ENCODE measurements at places on chromosomes 1 and 21.

- DNase-seq = no peak
These were observed 61.8 kb downstream of the IER5 start for GRCh38 chr1:181150273-181150672.

GRCh38 chr1:27575840-27576331, 28.1 kb downstream of the AHDC1 start:
- peak; percentile 69 for DNase-seq

GRCh38 chr1:119975006-119975405, 78.7 kb upstream of the ADAM30 start:
- no peak for DNase-seq

DNA sequence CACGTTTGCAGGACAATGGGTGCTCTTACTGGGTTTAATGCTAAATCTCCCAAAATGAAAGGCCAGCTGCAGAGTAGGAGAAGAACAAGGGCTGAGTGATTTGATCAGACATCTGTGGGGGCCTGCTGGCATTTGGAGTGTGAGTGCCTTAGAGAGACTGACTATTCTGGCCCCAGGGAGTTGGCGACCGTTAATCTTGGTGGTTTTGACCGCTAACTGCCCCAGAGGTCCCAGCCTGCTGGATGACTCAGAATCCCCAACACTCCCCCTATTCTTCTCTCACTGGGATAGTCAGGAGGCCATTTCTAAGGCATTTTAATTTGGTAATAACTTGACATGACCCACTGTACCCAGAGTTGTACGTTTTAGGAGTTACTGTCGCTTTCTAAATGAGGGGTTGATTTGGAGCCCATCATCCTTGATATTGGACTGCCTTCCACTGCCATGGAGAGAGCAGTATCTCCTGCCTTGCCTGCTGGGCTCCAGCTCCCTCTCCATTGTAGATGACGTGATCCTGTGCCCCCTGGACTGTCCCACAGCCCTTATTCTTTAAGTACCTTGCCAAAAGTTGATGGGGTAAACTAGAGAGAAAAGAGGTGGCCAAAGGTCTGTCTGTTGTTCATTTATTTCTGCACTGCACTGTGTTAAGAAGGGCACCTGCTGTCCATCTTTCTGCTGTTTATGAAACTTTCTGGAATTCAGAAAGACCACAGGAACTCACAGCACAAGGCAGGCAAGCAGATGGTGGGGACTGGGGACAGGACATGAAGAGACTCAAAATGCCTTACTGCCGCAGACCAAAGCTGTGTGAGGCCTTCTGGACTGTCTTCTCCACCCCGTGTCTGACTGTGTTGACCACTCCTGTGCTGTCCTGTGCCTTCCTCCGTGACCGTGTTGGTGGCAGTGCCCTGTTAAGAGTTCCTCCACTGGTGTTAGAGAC, 98.2 kb upstream of the ARTN start:
- no peak for DNase-seq

- peak; percentile 93 for DNase-seq
These were observed 16.7 kb downstream of the PKP1 start for GRCh38 chr1:201299968-201300367.

DNA sequence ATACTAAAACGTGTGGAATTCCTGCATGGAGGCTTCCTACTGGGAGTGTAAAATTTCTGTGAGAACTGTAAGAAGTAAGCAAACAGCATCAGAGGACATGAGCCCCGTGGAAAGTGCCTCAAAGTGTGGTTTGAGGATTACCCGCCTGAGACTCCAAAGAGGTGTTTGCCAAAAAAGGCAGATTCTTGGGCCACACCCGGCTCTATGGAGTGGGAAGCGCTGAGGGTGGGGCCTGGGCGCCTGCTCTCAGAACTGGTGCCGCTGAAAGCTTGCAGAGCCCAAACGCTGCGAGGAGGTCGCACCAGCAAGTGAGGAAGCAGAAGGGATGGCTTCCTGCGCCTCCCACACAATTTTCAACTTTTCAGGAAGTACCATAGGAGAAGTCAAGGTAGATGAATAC, 43.0 kb upstream of the PSEN2 start:
- no peak for DNase-seq

DNA sequence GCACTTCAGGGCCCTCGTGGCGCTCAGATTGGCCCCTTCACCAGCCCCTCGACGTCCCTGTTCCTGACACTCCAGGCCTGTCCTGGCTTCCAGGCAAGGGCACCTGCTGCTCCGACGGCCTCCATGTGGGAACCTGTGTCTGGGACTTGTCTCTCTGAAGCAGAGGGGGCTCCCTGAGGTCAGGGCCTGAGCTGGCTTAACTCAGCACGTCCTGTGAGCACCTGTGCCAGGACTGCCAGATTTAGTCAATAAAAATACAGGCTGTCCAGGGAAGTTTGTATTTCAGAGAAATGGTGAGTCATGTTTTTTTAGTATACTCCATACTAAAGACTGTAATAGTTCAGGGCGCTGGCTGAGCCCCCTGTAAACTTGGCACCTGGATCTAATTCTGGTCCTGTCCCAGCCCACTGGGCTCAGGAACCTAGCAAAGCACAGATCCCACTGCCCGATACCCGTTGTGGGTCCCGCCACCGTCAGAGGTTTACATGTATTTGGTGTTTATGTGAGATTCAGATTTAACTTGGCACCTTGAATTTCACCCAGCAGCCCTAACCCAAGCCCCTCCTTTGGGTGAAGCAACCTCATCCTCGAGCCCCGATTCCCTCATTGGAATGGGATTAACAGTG, 109.9 kb upstream of the IFFO2 start:
- no peak for DNase-seq

DNA sequence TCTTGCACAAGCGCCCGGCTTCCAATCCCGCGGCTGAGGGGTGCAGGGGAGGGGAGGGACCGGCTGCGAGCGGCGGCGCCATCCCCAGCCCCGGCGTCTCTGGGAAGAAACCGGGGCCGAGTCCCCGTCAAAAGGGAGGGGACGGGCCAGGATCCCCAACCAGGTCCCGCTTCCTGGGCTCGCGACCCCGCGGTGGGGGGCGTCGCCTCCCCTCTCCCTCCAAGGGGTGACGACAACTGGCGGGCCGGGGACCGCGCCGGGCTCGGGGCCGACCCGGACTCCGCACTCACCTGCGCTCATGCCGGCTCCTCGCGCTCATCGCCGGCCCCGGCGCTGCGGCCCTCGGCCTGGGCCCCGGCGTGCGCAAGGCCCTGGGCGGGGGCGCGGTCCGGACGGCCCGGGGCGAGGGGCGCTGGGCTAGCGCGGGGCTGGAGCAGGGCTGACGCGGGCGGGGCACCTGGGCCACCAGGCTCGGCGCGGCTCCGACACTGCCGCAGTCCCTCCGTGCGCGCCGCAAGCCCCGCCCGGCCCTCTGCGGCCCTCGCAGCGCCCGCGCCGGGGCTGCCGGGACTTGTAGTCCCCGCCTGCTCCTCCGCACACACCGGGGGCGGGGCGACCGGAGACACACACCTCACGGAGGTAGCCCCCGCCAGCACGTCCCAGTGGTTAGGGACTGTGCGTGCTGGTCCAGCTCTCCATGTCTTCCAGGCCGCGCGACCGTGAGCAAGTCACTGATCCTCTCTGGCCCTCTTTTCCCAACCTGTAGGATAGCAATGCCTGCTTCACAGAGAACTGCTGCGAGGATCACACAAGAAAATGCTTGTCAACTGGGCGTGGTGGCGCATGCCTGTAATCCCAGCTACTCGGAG, at the start of gene ATP13A2:
TSS of gene ATP13A2 (minus strand) at position 490 of the 869 bp plus-strand sequence. CDS start at position 300, 190 bp downstream.
- peak; percentile 88 for DNase-seq

GRCh38 chr1:152335399-152335798, 10.4 kb upstream of the FLG start:
- no peak for DNase-seq

DNA sequence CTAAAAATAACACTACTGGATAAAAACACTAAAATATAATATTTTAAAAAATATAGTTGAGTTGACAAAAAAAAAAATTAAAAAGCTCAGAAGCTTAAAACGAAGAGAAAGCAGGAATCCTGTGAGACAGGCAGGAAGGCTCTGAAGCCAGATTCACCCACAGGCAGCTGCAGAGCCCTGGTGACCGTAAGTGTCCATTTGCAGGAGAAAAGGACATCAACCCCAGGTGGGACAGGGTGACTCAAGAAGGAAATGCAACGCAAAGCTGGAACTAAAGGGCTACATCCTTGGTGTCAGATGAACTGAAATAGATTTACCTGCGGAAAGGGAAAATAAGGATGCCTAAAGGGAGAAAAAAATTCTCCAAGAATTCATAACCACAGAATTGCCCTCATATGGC, 46.8 kb downstream of the USP24 start:
- DNase-seq = no peak

DNA sequence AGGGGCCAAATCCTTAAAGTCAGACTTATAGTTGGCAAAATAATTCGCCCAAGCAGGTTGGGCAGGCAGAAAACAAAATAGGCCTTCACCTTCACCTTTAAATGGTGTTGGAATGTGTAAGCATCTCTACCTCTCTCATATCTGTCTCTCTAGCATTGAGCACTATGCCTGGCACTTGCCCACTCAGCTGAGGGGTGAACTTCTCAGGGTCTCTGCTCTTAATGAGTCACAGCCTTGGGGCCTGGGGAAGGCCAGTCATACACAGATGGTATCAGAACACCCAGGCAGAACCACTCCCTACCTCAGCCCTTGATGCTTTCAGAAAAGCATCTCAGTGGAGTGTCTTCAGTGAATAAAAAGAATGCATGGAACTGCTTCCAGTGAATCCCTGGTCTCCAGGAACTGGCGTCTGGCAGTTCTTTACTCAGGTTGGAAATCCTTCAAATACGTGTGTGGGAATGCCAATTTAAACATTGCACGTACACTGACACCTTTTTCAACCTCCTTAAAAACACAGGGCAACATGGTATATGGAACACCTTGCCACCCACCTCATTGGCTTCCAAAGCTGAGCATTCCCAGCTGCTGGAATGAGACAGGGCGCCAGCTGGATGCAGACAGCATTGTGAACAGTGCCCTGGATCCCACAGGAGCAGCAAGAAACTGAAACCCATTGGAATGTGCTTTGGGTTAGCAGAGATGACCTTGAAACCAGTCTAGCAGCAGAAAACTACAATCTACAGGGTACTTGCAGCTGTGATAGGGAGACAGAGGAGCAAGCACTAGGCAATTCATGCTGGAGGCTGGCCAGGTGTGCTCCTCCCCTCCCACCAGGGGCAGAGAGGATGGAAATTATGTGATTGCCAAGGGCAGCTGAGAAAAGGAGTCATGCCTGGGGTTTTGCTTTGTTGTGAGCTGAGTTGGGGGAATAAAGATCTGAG, 30.0 kb downstream of the ZNF697 start:
- DNase-seq = no peak

DNA sequence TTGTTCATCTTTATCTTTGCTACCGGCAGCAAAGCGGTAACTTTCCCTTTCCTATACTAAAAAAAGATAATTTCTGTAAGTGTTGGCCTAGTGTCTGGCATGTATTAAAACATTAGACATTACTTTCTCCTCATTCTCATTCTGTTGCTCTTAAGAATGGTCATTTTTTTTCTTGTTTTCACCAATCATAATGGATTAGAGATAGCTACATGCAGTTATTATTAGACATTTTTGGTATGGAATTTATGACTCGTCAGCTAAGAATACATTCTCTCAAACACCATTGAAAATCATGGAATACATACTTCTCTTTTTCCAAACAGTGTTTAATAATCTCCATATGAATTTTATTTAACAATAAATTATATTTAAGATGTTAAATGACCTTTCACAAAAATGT, 1154.6 kb downstream of the BRINP3 start:
- no peak for DNase-seq

GRCh38 chr21:29343519-29343918, 44.8 kb downstream of the BACH1 start:
- DNase-seq = no peak

DNA sequence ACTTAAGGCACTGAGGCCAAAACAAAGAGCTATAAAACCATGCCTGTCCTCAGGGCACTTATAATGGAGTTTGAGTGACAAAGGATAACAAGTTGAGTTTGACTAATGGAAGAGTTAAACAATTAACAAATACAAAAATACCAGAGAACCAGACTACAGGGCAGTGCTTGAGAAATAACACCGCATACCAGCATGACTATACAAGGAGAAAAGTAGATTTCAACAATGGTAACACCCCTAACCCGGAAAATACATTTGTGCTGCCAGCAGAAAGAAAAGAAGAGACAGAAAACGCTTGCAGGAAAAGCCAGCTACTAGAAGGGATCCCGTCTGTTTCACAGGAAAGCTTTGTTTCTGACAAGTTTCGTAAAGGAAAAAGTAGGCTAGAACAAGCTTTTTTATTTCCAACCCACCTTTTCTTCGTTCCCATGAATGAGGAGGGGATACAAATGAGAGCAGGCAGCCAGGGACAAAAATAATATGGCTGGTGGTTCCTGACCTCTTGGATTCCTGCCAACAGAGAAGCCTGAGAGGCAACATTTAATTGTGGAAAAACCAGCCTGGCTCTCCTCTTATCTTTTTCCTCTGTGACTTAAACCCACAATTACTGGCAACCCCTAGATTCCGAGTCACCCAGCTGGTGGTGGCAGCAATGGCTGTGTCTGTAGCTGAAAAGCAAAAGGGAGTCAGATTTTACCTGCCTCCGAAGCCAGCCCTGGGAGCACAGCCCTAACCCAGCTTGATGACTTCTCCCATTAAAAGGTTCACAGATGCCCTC, 56.5 kb downstream of the WLS start:
- peak; percentile 63 for DNase-seq

- DNase-seq = peak; percentile 31
These were observed 213.0 kb downstream of the CAMTA1 start for GRCh38 chr1:6998267-6998666.

GRCh38 chr1:41356752-41357151, 4.5 kb upstream of the FOXO6 start:
- DNase-seq = no peak

GRCh38 chr1:20282533-20282932, 8.1 kb upstream of the VWA5B1 start:
- no peak for DNase-seq

DNA sequence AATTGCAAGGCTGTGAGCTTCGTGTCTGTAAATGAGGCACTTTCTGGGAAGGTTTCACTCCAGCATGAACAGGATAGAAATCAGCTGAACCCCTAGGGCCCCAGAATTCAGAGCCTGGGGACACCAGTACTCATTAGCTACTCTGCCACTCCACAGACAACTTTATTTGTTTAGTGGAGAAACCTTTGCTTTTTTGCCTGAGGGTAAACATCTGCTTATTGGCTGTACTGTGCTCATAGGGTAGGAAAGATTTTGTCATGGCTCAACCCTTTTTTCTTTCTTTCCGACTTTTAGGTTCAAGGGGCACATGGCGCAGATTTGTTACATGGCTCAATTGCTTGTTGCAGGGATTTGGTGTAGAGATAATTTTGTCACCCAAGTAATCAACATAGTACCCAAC, 138.4 kb upstream of the BACE2 start:
- DNase-seq = no peak

DNA sequence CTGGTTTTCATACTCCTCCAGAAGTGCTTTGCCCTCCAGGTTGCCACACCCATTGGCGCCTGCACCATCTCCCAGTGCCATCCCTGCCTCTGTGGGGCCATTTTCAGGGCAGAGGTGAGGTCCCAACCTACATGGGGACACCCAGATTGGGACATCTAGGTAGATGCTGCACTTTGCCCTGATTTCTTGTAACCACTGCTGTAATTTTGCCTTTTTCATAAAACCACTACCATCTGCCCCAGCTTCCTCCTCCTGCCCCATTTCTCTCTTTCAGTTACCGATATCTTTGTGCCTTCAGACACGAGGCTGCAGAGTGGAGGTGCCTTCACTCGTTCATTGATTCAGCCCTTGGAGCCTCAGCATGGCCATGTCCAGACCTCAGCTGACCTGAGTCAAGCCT, 21.4 kb downstream of the FAAH start:
- no peak for DNase-seq

GRCh38 chr1:239814306-239814881, 277.3 kb upstream of the FMN2 start:
- no peak for DNase-seq

- DNase-seq = no peak
These were observed 82.3 kb downstream of the HMCN1 start for GRCh38 chr1:185816460-185816859.

All from small intestine (tissue), 16 donors.